CD4-positive, alpha-beta T cell treated with Interleukin-21 for 1 hour (primary cell): ENCODE measurements at places on chromosomes 3 and 15.
A peak's percentile ranks its signal among the peaks of the same experiment; 100 is the strongest.

DNA sequence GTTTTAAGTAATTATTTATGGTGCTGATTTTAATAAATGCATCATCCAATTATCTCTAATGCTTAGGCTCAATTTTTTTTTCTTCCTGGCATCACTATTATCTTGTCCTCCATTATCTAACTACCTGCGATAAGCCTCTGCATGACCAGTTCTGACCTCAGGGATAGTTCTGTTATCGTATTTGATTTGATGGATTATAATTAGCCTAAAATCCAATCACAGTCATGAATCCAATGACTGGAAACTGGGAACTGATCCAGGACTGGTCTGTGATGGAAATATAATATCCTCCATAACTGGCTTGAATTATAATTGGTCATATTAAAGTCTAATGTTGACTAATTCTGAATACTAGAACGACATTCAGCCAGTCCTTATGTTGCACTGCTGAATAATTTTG, 1.1 kb downstream of the MYH15 start:
- DNase-seq = no peak

GRCh38 chr3:141065258-141065657, 14.1 kb downstream of the SPSB4 start:
- DNase-seq = no peak

GRCh38 chr3:52339612-52340011, 23.5 kb downstream of the DNAH1 start:
- peak; percentile 86 for DNase-seq

GRCh38 chr3:24500806-24501205, 6.2 kb upstream of the THRB start:
- DNase-seq = no peak

- no peak for DNase-seq
Observed at GRCh38 chr3:191961022-191961421, 500.1 kb downstream of the PYDC2 start.

GRCh38 chr3:17740721-17741141, 1.7 kb downstream of the TBC1D5 start:
- DNase-seq = no peak

GRCh38 chr3:127373441-127374085, 85.7 kb upstream of the PRR20G start:
- no peak for DNase-seq

- DNase-seq = no peak
Observed at GRCh38 chr3:38601956-38602550, 47.4 kb downstream of the SCN5A start.

GRCh38 chr3:50525987-50526386, 22.6 kb upstream of the CACNA2D2 start:
- DNase-seq = peak; percentile 40

DNA sequence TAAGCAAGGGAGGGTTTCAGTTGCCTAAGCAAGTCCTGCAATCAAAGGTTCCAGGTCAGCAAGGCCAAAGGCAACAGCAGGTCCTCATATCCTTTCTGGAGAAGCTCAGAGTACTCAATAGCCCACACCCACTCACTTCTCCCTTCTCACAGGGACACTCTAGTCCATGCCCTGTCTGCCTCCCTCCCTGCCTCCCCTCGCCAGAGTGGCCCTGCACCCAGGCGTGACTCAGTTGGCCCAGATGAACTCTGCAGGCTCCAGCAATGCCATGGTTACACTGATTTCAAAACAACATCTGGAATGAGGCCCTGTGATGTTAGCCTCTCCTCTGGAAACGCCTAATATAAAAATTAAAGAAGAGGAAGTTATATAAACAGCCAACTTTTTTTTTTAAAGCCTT, 32.9 kb downstream of the IL16 start:
- no peak for DNase-seq

DNA sequence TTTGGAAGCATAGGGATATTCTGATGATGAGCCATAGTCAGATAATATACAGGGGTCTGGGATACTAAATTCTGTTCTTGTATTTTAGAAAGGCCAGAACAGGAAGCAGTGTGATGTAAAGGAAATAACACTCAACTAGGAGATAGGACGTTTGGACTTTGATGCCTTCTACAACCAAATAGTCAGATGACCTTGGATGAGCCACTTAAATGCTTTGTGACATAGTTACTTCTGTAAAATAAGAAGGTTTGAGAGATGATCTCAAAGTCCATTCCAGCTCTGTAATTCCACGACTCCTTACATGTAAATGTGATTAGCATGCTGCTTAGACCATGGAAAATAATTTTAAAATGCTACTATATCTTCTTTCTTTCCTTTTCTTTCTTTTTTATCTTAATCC, 29.5 kb upstream of the CCDC54 start:
- no peak for DNase-seq

DNA sequence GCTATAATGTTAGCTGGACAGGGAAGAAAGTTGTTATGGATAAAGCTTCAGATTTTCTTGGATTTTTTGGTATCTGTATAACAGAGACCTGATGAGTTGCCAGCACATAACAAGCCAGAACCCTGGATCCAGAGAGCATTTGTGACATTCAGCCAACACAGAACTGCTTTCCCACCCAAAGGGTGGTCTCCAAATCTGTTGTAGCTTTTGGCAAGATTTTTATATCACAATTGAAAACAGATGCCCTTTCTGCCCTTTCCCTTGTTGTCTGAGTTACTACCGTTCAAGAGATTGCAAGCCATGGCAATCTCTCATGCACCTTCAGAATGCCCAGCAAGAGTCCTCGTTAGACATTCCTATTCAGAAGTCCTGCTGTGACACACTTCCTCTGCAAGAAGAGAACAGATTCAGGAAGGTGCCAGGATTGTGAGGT, 107.6 kb upstream of the FGF7 start:
- DNase-seq = no peak

DNA sequence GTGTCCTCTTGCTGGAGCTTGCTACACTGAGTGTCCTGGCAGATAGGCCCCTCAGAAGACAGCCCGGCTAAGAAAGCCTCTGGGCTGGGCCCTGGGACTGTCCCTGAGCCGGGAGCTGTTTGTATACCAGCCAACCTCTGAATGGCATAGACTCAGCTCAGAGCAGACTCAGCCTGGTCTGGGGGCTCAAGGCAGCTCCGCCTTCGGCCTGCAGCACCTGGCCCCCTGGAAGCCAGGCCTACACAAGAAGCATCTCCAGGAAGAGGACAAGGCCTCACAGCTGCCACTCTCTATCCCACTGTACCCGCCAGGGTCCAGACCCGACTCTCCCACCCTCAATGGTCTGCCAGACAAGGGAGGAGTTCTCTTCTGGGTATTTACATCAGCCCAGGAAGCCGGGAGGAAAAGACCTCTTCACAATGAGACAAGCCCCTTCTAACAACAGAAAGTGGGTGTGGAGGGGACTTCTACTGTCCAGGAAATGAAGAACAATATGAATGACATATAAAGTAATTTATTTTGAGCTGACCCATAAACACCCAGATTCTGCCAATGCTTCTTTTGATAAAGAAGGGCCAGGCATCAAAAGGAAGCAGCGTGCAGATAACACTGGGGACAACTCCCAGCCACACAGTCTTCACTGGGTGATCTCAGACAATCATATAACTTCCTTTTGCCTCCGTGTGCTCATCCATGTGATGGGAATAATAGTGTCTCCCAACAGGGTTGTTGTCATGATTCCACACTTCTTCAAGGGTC, 110.2 kb downstream of the TPRA1 start:
- no peak for DNase-seq

GRCh38 chr15:77087213-77087612, 16.3 kb upstream of the TSPAN3 start:
- no peak for DNase-seq

DNA sequence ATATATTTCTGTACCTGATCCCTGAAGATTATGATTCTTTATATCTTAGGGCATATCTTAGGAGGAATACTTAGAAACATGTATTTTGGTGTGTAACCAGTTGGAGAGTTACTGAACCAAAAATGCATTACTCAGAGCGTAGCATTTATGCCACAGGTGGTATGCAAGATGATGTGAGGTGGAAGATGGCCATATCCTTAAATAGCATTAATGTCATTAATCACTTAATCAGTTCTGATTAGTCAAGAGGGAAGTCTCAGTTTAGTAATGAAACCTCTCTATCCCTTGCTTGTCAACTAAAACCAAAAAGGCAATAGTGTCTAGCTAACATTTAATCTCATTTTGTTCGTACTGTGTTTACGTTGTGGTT, 130.5 kb upstream of the PHLDB2 start:
- no peak for DNase-seq

GRCh38 chr15:67784090-67784781, 41.1 kb upstream of the SKOR1 start:
- DNase-seq = peak; percentile 5

- no peak for DNase-seq
Observed at GRCh38 chr3:43774799-43775198, 84.1 kb downstream of the ABHD5 start.

DNA sequence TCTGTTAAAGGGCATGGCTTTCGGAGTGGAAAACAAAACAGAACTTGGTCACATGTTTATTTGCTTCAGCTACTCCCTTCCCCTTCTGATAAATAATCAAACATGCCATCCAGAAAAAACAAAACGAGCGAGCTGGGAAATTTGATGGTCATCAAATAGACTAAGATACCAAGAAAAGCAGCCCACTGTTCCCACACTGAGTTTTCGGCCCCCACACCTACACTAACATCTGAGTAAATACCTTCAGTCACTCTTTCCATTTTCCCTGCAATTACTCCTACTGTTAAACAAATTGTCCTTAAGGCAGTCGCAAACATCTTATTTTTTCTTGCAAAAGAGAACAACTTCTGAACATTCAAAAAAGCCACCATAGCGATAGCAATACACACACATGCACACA, 454.6 kb downstream of the FOXP1 start:
- DNase-seq = peak; percentile 20

DNA sequence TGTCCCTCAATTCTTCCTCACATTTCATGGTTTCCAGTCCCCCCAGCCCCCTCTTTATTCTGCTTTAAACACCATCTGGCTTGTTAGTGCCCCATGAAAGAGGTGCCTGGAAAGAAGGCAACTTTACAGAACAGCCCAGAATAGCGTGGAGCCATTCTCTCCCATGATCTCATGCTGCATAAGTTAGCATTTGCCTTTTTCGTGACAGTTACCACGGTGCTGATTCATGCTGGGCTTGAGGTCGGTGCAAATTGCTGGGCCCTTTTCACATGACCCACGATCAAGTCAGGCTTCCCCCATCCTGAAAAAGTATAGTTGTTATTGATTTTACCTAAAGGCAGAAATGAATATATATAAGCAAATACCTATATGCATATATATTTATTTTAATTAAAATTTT, 29.6 kb downstream of the SQOR start:
- DNase-seq = no peak

GRCh38 chr15:69941706-69942495, 155.8 kb downstream of the TLE3 start:
- DNase-seq = no peak

- peak; percentile 27 for DNase-seq
Observed at GRCh38 chr3:97871801-97872524, 50.2 kb downstream of the CRYBG3 start.

DNA sequence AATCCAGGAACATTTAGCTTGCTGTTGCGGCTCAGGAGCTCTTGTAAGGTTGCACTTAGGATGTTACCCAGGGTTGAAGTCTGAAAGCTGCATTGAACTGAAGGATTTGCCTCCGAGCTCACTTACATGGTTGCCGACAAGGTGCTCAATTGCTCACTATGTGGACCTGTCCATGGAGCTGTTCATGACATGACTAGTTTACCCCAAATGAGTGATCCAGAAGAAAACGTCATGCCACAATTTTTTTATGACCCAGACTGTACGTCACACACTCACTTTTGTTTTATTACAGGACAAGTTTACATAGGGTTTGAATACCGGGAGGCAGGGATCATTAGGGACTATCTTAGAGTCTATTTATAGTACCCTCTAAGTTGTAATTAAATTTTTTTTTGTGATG, 21.0 kb upstream of the CLDN11 start:
- no peak for DNase-seq

- no peak for DNase-seq
Observed at GRCh38 chr3:9024341-9024740, 61.1 kb upstream of the RAD18 start.

DNA sequence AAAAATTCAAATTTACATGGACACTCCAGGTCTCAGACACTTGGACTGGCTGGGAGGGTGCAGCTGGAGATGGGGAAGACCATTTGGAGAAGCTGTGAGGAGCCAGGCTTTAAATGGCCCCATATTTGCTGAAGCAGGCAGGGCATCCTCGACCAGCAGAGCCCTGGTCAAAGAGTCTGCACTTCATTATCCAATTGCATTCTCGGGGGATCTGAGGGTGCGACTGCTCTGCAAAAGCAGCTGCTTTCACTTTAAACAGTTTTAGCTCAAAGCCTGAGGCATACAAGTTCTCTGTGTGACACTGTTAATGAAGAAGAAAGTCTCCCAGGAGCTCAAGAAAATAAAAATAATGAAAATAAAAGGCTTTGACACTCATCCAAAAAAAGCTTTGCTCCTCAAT, 98.0 kb upstream of the SLC25A36 start:
- DNase-seq = no peak

- peak; percentile 30 for DNase-seq
Observed at GRCh38 chr3:179324270-179324754, 1.5 kb downstream of the ZNF639 start.

DNA sequence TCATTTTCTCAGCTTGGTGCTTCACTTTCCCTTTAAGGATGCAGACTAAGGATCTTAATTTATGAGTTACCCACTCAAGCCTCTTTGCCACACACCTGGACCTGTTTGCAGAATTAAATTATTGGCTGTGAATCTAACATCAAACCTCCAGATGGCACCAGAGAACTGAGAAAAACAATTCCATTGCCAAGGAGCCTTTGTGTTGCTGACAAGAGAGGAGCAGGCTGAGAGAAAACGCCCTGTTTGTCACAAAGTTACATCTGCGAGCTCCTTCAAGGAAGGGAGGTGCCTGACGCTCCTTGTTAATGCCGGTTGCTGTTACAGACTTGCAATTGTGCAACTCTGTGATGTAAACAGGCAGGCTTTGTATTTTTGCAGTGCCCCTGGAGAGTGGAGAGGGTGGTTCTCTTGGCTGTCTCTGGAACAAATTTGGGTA, 36.3 kb upstream of the TMC3 start:
- peak; percentile 58 for DNase-seq

DNA sequence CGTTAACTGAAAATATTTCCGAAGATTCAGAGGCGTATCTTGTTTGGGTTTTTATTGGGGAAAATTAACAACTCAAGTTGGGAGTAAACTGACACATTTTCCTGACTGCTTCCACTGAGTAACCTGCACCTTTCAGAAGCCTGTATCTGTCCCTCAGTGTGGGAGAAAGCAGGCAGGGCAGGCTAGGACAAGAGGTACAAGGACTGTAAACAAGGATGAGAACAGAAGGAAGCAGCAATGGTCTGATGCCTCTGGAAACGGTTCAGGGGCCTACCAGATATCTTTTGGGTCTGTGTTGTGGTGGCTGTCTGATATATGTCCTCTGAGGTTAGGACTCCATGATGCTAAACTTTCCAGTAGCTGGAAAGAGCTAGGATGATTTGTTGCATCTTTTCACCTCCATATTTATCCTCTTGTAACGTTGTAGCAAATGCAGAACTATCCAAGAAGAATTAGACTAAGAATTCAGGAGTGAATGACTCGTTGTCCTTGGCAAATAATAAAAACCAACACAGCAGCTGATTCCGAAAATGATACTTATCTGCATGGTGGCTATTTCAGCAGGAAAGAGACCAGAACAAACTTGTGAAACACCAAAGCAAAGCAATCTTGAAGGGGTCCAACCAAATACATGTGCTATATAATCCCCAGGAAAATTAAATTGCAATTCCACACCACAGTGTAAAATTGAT, 195.9 kb upstream of the ICE2 start:
- DNase-seq = no peak

GRCh38 chr3:22451501-22451900, 700.5 kb upstream of the ZNF385D start:
- DNase-seq = no peak

GRCh38 chr15:25778161-25778560, 85.0 kb downstream of the ATP10A start:
- DNase-seq = no peak

GRCh38 chr3:96213393-96213792, 601.0 kb upstream of the EPHA6 start:
- no peak for DNase-seq
